Stimulated activated CD8-positive, alpha-beta memory T cell treated with anti-CD3 and anti-CD28 coated beads, Interleukin-15, amount 100 ng/mL, for 24 hours (primary cell): ENCODE measurements at places on chromosomes 16 and 17.
A peak's percentile ranks its signal among the peaks of the same experiment; 100 is the strongest.

- DNase-seq, result no peak
Measured at GRCh38 chr16:85759631-85760419, 8.9 kb upstream of the C16orf74 start.

DNA sequence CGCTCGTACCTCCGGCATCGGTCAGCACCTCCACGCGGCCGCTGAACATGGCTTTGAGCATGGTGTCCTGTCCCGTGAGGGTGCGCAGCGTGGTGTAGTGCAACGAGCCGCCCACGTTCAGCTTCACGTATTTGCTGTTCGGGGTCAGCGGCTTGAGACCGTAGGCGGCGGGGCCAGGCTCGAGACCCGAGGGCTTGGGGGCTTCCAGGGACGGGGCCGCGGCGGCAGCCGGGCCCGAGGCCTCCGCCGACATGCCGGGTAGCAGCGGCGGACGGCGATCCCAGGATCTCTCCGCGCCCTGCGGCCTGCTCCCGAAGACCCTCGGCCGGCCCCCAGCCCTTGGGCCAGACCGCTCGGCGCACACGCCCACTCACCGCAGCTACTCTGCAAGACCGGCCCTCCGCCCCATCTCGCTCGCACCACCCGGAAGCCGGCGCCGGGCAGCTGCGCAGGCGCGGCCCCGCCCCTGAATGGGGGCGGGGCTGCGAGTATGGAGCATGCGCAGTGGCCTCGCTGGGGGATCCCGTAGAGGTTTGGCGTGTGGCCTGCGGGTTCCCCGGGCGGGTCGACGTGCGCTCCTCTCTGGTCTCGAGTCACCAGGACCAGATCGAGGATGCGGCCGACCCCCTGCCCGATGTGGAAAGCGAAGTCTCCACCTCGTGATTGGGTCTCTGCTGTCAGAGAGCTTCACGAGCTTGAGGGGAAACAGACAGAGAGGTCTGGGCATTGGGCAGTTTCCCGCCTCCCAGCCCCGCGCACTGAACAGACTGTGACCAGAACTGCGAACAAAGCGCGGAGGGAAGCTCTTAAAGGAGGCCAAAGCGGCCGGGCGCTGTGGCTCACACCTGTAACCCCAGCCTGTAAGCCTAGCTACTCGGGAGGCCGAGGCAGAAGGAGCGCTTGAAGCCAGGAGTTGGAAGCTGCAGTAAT lies at the start of gene KCTD13:
KCTD13 (minus strand) TSS at position 446 of the 930 bp plus-strand sequence; CDS start at position 253, 193 bp downstream.
- peak; percentile 91 for DNase-seq

DNA sequence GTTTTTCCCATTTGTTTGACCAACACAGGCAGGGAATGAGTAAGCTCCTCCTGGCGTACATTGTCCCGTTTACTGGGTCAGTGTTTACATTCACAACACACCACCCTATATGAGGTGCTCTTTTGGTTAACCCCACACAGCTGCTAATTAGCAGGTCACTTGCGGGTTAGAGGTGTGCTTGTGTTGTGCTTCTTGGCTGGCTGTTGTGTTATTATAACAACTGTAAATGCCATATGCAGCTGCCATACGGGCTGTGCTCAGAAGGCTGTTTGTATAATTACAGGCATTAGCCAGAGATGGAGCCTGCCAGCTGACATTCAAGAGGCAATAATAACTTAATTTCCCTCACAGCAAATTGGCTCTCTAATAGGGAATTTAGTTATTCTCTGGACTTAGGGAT lies 205.1 kb upstream of the ELAC2 start:
- no peak for DNase-seq

GRCh38 chr17:40023590-40024292 lies 8.5 kb downstream of the CSF3 start:
- DNase-seq, result no peak

DNA sequence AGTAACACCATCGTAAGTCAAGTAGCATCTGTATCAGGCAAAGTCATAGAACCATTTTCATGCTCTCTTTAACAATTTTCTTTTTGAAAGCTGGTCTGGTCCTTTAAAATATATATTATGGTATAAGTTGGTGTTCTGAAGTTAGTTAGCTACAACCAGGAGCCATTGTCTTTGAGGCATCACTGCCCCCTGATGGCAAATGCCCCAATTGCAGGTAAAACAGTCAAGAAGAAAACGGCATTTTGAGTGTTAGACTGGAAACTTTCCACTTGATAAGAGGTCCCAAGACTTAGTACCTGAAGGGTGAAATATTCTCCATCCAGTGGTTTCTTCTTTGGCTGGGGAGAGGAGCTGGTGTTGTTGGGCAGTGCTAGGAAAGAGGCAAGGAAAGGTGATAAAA lies 14.1 kb downstream of the TP53 start:
- no peak for DNase-seq

GRCh38 chr16:57976331-57976796 lies 5.4 kb upstream of the CNGB1 start:
- no peak for DNase-seq

DNA sequence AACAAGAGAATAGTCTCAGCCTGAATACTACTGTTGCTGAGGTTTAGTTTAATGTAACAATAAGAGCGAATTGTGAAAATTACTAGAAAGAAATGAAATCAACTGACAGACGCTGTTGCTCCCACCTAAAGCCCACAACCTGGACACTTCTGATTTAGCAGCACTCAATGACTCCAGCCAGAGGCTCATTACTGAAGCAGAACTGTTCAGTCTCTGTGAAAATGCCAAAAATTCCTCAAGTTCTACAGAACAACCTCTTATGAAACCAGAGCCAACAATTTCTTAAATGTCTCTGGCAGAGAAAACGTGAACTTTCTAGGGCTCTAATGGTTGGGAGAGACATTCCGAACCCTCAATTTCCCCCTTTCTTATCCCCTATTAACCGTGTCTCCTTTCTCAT lies 9.9 kb downstream of the PSME3IP1 start:
- no peak for DNase-seq

GRCh38 chr17:65902831-65903522 lies 289.0 kb downstream of the CEP112 start:
- no peak for DNase-seq

DNA sequence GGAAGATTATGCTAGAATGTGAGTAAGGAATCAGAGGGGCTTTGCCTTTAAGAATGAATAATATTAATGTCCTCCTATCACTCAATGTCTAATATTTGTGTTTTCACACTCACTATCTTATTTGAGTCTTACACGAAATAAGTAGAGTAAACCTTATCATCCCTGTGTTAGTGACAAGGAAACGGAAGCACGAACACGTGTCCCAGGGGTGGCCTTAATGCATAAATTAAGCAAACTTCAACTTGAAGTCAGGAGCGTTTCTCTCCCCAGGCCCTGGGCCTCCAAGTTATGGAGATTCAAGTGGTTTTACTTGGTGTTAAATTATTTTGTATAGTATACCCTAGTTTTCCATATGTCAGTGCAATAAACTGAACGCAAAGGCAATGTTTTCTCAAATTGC lies 96.0 kb downstream of the WDR59 start:
- no peak for DNase-seq

GRCh38 chr17:14144508-14144907 lies 75.2 kb downstream of the COX10 start:
- DNase-seq, result no peak

GRCh38 chr16:57609541-57610401 lies 18.7 kb upstream of the ADGRG1 start:
- peak; percentile 42 for DNase-seq

DNA sequence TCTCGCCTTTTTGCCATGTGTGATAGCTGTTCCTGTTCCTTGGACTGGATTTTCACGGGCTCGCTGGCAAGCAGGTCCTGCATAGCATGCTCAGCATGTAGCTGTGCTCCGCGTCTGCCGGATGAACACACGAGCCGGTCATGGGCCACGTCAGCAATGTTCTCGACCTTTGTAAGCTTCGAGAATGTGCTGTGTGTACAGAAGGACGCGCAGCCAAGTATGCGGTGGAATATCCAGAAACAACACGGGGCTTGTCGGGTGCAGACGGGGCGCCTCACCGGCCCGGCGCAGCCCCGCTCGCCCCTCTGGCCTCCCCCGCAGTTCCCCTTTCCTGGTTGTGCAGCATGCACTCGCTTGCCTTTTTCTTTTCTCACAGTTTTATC lies 42.2 kb downstream of the RPTOR start:
- DNase-seq, result no peak

- no peak for DNase-seq
Measured at GRCh38 chr17:79619636-79620206, 8.9 kb upstream of the RBFOX3 start.

- DNase-seq, result no peak
Measured at GRCh38 chr16:88772871-88773811, 11.9 kb downstream of the PIEZO1 start.

GRCh38 chr16:29978564-29979270 lies 5.0 kb downstream of the TAOK2 start:
- no peak for DNase-seq

- DNase-seq, result no peak
Measured at GRCh38 chr17:55405600-55405999, 16.0 kb downstream of the MMD start.

DNA sequence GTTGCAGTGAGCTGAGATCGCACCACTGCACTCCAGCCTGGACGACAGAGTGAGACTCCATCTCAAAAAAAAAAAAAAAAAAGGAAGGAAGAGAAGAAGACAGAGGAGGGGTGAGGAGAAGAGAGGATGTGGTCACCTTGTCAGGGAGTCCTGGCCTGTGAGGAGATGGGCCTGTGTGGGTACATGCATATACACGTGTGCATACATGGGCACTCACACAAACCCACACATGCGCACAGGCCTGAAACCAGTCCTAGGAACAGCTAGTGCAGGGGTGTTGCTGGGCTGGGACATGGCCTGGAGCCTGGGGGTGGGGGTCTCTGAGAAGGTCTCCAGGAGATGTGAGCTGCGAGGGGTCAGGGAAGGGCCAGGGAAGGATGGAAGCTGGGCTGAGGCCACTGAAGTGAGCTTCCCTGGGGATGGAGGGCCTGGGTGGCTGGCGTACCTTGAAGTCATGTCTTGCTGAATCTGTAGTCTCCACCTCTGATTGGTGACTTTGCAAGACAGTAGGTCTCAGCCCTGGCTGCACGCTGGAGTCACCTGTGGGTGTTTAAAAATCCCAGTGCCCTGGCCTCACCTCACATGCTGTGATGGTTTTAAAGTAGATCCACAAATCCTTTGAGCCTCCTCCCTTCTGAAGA lies 72.4 kb downstream of the MRM1 start:
- DNase-seq, result no peak

DNA sequence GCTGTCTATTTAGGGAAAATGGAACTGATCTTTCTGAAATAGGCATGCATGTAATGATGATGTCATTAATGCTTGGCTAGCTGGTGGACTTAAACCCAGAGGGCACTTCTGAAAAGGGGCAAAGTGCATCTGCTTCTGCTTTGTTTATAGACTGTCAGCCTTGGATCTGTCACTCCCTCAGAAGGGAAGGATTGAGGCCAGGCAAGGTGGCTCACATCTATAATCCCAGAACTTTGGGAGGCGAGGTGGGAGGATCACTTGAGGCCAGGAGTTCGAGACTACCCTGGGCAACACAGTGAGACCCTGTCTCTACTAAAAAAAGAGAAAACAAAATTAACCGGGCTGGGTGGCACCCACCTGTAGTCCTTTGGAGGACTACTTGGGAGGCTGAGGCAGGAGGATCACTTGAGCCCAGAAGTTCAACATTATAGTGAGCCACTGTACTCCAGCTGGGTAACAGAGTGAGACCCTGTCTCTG lies 185.5 kb downstream of the WWOX start:
- DNase-seq, result no peak

DNA sequence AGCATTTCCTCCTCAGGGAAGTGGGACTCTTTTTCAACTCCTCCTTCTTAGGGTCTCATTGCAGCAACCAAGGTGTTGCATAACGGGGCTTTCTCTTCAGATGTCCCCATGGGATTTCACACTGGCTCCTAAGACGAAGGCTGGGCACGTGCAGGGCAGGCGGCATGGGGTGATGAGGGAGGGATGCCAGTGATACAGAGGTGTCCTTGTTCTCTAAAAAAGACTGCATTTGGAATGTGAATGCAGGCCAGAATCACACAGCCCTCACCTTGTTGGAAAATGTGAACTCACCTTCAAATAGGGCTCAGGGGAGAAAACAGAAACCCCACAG lies 105.6 kb downstream of the XYLT1 start:
- DNase-seq, result no peak
